ENCODE measurements at places on chromosomes 5 and 9.

- DNase-seq, result no peak
These were observed 31.4 kb upstream of the RAI14 start for GRCh38 chr5:34624691-34625090.

- DNase-seq, result no peak
These were observed 22.7 kb downstream of the MED27 start for GRCh38 chr9:132056717-132057560.

DNA sequence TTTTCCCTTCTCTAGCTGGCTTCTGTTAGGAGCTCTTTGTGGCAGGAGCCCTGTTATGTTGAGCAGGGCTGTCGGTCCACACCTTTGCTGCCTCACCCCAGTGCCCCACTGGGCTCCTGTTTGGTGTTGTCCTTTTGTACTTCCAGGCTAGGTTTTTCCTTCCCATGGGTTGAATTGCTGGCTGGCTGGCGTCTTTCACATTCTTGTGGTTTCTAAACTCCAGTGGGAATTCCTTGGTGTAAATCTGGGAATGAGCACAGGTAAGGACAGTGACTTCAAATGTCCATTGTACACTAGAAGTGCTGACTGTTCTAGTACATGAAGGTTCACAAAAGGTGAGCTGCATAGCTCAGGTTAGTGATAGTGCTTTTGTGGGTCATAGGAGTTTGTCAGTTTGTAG, 30.4 kb downstream of the RASGRF2 start:
- DNase-seq, result no peak

GRCh38 chr9:77839459-77840140, 191.5 kb upstream of the GNA14 start:
- no peak for DNase-seq

DNA sequence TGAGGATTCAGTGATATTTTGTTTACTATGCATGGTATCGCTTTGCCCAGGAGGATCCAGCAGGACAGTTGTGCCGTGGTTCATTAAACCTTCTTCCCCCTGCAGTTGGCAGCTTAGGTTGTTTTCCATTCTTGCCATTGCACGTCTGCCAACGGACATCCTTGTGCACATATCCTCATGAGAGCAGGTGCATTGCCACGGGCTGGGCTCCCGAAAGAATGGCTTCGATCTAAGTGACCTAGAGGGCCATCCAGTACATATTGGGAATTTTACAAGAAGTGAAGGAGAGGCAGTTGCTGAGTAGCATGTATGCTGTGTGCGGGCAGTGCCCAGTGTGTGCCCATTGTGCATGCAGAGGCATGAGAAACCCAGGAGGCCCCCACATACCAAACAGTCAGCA, 22.1 kb downstream of the HRH2 start:
- no peak for DNase-seq

DNA sequence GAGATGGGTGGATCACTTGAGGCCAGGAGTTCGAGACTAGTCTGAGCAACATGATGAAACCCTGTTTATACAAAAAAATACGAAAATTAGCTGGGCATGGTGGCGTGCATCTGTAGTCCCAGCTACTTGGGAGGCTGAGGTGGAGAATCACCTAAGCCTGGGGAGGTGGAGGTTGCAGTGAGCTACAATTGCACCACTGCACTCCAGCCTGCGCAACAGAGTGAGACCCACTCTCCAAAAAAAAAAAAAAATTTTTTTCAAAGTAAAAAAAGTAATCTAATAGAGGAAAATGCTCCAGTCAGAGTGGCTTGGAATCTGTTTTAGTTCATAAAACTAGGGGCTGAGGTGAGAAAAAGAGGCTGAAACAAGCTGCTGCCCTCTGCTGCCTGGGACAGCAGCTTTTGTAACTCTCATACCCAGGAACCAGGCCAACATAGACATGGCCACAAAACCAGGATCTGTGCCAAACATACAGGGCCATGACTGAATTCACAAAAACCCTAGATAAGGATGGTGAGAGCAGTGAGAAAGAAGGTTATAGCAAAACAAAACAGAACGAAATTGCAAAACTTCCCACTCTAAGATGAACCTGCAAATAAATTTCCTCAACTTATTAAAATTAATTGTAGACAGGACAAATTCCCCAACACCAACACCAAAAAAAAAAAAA, 13.1 kb upstream of the DCAF12 start:
- DNase-seq, result peak; percentile 20

- DNase-seq, result no peak
These were observed 77.4 kb downstream of the CFAP77 start for GRCh38 chr9:132487351-132487791.

DNA sequence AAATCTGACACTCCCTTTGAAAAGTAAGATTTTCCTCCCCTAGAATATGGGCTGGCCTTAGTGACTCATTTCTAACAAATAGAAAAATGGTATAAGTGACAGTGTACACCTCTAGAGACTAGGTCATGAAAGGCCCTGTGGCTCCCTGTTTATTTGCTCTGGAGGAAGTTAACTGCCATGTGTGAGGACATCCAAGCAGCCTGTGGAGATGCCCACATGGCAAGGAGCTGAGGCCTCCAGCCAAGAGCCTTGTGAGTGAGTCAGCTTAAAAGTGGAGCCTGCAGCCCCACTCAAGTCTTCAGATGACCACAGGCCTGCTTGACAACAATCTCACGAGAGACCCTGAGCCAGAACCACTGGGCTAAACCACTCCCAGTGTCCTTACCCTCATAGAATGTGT, 128.1 kb upstream of the LHFPL2 start:
- no peak for DNase-seq

DNA sequence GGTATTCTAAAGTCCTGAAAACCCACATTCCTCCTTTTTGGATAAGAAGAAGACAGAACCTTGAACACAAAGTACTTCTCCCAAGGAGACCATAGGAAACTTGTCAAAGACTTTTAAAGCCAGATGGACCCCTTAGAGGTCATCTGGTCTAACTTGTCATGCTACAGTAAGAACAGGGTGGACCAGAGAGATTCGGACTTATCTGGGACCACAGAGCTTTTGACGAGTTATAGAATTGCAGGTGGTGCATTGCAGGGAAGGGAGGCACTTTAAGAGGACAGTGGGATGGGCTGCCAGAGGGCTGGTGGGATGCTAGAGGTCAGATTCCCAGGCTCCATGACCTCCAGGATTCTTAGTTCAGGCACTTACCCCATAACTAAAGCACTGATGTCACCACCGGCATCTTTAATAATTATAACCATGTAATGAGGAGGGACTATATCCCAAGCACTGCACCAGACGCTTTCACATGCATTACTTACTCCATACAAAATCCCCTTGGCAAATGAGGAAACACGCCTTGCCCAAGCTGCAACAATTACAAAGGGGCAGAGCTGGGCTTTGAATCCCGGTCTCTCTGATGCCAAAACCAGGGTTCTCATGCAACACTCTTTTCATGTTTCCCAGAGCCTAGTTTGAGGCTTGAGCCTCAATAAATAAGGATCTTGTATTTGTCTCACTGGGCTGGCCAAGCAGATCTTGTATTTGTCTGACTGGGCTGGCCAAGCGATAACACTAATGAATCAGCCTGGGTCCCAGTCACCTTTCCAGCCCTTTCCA, 12.8 kb upstream of the GPX3 start:
- DNase-seq, result no peak

- no peak for DNase-seq
These were observed 101.7 kb downstream of the GDNF start for GRCh38 chr5:37738057-37738691.

GRCh38 chr5:168449166-168449565, 37.1 kb upstream of the RARS1 start:
- no peak for DNase-seq

DNA sequence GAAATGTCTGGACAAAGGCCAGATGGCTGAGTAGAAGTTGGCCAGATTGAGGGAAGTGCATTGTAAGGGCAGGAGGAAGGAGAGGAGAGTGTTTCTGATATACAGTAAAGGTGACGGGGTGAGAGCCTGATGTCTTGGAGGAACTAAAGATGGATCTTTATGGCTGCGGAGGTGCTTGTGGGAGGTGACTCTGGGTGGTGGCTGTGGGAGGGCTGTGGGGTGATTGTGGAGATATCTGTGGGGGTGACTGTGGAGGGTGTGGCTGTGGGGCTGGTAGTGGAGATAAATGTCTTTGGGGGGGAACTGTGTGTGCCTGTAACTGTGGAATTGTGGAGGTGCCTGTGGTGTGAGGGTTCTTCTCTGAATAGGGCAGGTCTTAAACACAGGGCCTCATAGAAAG, 121.4 kb downstream of the CMYA5 start:
- no peak for DNase-seq

DNA sequence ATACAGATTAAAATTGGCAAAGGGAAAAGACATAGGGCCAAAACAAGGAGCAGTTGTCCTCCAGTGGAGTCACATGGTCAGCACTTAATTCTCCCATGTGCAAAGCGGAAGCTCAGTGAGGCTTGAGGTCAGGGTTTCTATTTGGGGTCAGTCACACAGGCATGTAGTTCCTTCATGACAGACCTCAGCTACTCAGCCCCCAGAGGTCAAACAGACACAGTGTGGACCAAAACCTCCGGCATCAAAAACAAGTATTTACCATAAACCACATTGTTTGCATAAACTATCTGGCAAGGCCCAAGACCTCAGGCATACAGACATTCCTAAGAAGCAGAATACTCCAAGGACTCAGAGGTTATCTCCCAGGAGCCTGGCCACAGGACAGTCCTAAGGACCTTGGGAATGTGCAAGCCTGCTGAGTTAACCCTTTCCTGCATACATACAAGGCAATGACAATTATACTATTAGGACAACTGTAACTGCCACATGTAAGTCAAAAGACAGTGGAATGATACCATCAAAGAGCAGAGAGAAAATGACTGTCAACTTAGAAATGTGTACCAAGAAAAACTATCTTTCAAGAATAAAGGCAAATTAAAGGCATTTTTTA, 28.7 kb upstream of the FNIP1 start:
- DNase-seq, result no peak

- no peak for DNase-seq
These were observed 44.1 kb upstream of the SYNPO start for GRCh38 chr5:150596313-150596712.

GRCh38 chr9:22103685-22104575, 94.8 kb upstream of the CDKN2B start:
- no peak for DNase-seq

- no peak for DNase-seq
These were observed 40.8 kb downstream of the CTSL start for GRCh38 chr9:87766697-87767096.

- DNase-seq, result no peak
These were observed 190.8 kb downstream of the ARHGEF28 start for GRCh38 chr5:73816656-73817420.

GRCh38 chr5:1473746-1474145, 28.5 kb upstream of the SLC6A3 start:
- no peak for DNase-seq
